Vagina (tissue), 2 donors: ENCODE measurements at places on chromosomes 1 and 21.

GRCh38 chr1:183898001-183898396, 93.1 kb downstream of the RGL1 start:
- DNase-seq: no peak

- DNase-seq: no peak
These were observed 8.7 kb downstream of the TFF3 start for GRCh38 chr21:42306366-42307035.

DNA sequence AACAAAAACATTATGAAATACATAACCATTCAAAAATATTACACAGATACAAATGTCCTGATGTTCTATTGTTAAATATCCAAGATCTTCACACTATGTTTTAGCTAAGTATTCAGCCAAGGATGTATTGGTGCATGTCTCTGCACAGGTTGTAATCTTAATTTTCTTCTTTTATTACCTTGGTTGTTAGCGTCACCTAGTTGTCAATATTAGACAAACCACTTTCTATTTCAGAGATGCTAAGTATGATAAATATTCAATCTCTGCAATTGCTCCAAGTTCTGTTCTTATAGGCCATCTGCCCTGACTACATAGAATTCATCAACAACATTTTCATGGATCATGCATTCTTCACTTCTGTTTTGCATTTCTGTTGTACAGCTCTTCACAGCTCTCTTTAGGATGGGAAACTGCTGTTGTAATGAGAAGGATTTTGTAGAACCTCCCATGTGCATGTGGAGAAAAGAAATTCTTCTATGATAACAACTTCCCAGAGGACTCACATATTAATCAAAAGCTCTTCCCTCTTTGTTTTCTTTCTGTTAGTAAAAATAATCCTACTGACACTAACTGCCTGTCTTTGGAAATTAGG, 380.1 kb downstream of the NUF2 start:
- no peak for DNase-seq

GRCh38 chr1:204221271-204221670, 7.5 kb upstream of the GOLT1A start:
- DNase-seq: no peak

- no peak for DNase-seq
These were observed 41.5 kb downstream of the COLGALT2 start for GRCh38 chr1:183996040-183996384.

DNA sequence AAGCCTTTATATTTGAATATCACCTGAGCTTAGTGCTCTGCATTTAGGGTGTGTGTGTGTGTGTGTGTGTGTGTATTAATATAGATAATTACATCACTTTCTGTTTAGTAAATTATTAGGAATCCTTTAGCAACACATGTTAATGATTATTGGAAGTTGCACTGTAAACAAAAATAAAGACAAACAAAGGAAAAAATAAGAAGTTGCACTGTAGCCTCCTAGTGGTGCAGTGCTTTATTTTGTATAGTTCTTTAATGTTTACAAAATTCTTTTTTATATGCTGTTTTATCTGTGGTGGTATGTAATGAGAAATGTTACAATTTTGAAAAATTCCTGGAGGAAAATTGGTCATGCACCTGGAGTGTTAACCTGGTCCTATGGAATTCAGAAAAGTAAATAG, 69.2 kb downstream of the UBE4B start:
- DNase-seq: no peak

DNA sequence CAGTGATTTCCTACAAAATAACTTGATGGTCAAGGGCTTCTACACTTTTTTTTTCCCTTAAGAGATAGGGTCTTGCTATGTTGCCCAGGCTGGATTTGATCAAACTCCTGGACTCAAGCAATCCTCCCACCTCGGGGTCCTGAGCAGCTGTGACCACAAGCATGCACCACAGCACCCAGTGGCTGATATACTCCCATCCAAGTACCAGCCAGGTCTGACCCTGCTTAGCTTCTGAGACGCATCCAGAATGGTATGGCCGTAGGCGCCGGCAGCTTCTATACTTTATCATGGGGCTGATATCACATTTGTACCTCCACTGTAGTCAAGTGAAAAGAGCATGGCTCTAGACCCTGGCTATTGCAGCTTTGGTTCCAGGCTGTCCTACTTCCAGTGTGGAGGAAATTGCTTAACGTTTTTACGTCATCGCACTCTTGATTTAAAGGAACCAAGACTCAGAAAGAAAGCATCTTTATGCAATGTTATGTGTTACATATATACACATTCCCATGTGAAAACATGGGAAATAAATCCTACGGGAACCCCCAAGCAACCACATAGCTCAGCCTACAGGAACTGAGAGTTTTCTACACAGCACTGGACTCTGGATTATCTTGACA, 39.5 kb downstream of the PDPN start:
- no peak for DNase-seq

DNA sequence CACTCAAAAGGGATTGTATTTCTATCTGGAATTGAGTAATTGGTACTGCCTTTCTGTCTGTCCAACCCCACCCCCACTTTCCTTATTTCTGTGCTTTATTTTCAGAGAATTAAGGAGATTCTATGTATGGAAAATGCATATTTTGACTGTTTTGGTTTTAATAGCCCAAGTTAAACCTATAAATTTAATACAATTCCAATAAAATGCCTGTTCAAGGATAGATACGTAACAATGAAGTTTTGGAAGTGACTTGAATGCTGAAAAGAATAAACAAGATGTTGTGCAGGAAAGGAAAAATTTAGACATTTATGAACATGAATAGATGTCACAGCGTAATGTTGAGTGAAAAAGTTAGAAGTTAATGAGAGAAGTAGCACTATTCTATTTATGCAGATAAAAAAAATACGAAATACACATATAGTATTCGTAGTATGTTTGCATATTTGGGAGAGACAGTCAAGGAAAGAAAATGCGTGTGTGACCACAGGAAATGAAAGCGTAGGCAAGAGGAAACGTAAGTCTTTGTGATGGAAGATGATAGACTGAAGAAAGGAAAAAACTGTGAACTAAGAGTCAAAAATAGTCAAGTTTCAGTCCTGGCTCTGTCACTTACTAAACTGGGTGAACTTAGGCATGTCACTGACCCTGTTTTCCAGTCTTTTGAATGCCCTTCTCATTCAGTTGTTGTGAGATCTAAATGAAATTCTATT, 62.1 kb downstream of the MEF2D start:
- no peak for DNase-seq

DNA sequence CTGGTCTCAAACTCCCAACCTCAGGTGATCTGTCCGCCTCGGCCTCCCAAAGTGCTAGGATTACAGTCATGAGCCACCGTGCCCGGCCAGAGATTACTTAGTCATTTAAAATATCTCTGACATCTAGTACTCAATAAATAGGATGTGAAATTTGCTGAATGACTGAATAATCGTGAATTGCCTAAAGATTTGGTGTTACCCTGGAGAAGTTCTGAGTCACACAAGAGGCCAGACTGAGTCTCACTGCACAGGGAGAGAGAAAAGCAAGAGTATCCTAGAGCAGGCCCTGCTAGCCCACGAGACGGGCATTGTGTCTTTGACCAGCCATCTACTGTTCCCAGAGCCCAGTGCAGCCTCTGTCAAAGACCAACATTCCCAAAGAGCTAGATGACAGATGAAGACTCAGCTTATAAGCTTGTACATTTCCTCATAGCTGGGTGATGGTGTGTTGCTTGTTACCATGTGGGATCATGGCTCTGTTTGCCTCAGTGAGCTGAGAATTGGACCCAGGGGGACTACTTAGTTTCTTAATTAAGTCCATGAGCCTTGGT, 5.6 kb upstream of the EIF4G3 start:
- DNase-seq: no peak

DNA sequence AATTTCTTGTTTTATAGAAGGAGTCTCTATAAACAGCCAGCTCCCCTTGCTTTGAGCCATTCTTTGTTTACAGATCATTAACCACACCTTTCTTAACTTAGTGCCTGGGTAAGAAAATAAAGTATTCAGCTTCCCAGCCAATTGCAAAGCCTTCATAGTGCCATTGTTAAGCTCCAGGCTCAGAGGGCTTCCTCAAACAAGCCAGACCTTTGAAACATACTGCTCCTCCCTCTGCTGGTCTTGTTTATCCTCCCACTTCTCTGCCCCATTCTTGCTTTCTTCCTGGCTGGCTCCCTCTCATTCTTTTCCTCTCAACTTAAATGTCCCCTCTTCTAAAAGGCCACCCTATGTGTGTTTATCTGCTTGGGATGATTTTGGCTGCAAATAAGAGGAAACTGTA, 319.4 kb upstream of the ST6GALNAC5 start:
- DNase-seq: no peak

- no peak for DNase-seq
These were observed 85.9 kb downstream of the TNFSF18 start for GRCh38 chr1:172964864-172965263.

DNA sequence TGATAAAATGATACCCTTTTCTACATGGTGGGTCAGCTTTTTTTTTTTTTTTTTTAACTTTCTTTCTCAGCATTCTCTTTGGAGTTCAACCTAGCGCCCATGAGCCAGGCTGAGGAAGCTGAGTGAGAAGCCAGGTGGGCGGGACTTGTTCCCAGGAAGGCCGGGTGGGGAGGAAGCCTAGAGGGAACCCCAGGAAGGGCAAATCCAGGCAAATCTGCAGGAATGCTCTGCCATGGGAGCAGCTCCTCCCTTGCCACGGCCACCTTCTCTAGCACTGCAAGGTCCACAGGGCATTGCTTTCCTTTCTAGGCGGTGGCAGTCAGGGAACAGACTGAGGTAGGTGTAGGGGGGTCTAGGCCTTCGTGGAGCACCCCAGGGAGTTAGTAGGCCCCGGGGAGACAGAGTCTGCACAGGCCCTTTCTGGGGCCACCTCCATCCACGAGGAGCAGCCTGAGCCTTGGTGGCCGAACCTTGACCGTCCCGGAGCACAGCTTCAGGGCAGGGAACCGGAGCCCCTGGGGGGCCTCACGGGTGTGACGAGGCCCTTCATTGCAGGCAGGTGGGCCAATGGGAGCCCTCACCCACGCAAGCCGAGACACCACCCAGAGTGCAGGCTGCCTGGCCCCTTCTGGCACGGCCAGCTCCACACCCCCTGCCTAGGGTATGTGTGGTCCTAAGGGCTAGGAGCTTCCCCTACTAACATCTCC, 18.2 kb upstream of the CCDC27 start:
- DNase-seq: no peak

DNA sequence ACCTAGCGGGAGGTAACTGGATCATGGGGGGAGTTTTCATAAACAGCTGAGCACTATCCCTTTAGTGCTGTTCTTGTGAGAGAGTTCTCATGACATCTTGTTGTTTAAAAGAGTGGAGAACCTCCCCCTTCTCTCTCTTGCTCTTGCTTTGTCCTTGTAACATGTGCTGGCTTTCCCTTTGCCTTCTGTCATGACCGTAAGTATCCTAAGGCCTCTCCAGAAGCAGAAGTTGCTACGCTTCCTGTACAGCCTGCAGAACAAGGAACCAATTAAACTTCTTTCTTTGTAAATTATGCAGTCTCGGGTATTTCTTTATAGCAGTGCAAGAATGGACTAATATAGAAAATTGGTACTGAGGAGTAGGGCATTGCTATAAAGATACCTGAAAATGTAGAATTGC, 515.6 kb downstream of the NEGR1 start:
- no peak for DNase-seq

DNA sequence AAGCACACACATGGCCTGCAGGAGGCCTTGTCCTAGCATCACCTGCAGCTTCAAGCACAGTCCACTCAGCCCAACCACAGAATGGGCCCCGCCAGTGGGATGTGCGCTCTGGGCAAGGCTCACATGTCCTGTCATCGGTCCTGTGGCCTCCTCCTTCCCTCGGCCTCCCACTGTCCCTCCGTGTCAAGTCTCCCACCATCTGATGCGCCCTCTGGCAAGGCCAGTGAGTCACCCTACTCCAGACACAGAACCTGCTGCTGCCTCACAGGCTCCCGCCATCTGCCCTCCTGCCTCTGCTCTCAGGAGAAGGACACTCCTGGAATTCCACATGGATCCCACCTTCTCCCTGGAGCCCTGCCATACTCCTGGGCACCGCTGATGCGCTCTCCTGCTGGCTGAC, 14.2 kb downstream of the KCNAB2 start:
- DNase-seq: no peak

GRCh38 chr1:56915960-56916359, 49.9 kb downstream of the C8B start:
- DNase-seq: no peak

DNA sequence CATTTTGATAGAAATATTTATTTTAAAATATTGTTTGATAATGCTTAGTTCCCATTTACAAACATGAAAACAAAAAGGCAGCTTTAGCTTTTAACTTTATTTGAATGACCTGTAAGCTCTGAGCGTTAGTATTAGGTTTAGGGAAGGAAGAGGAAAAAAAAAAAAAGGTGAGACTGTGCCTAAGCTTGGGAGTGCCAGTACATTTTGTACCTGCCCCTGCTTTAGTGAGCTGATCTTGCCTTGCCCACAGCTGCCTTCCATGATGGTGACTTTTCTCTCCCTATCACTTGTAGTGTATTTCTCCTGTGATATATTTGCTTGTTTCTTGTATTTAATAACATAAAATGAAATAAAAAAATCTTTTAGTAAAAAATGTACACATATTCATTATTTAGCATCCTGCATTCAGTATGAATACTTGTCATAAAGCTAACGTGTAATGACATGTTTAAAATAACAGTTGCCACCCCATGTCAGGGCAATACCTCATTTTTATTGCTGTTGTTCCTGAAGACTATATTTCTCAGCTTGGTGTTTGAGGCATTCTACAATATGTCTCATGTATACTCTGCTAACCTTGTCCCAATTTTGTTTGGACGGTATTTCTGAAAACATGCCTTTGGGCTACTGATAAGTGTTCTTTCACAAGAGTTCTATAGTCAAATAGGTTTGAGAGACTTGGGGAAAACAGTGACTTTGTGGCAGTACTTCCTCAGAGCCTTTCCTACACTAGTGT, 76.3 kb downstream of the NEK7 start:
- DNase-seq: no peak

GRCh38 chr1:225822655-225823403, 12.9 kb downstream of the EPHX1 start:
- no peak for DNase-seq

- DNase-seq: no peak
These were observed 7.2 kb downstream of the NME7 start for GRCh38 chr1:169360415-169360814.

DNA sequence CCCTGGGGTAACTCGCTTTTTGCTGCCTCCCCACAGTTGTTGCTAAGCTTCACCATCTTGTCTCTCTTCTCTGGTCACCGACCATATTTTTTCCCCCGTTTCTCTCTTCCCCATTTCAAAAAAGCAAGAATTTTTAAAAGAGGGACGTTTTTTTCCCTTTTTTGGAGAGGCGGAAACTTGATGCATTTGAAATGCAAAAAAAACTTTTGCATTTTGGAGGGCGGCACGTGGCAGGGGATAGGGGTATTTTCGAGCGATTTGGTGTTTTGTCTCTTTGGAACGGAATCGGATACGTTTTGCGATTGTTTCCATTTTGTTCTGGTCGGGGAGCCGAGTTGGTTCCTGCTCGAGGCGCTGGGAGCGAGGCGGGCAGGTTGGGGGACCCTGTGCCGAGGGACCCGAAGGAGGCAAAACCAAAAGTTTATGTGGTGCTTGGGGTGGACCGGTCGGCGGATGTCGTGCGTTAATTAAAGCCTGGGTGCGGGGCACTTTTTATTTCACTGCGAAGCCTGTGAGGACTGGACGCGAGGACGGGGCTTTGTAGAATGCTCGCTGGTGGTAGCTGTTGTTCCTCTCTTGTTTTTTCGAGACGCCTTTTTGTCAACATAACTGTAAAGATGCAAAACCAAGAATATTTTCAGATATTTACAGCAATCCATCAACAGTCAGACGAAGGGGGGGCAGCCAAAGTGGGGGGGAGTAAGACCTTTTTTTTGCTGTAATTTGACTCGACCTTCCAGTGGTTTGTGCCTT, 884 bp downstream of the H3-3A start:
- DNase-seq: no peak
